ENCODE measurements at places on chromosomes 3 and 15. TPM values are rescaled to one million over a fixed set of nuclear protein-coding genes. Genes with fewer than 3 reads are reported as not detected.

The WWTR1 gene
- 15.0 TPM for total RNA-seq

- DNase-seq, result no peak
These were observed 37.5 kb upstream of the CHST2 start for GRCh38 chr3:143081844-143082778.

- DNase-seq, result no peak
These were observed 219.9 kb downstream of the NFKBIZ start for GRCh38 chr3:102069211-102069662.

The FBN1 gene
- total RNA-seq, result 3.9 TPM

- DNase-seq, result no peak
These were observed 37.2 kb upstream of the ACAD9 start for GRCh38 chr3:128841926-128842920.

DNA sequence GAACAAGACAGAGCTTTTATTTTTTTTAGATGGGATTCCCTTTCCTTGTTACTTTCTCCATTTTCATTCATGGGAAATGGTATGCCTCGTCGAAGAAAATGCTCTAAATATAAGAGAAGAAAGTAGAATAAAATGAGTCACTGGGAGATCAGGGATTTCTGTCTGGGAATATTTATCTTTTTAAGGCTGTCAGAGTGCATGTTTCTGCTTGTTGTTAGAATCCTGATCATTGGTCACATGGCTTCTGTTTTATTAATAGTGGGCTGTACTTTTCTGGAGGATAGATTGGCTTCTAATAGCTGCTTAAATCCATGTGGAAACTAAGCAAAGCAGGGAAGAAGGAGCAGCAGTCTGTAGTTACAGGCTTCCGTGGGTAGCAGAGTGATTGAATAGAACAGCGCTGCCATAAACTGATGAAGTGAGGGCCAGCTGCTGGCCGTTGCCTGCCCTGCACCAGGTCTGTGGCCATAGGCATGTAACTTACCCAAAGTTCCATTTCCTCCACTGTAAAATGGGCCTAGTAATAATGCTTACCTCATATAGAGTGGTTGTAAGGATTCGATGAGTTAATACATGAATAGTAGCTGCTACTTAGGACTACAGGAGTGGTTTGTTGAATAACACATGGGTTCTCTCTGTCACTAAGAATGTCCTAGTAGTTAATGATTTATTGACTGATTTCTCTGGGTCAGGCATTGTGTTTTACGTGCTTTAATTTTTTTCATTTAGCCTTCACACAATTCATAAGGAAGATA, 289.9 kb downstream of the SATB1 start:
- no peak for DNase-seq

- DNase-seq, result no peak
These were observed 843 bp downstream of the CHRNA5 start for GRCh38 chr15:78565951-78566774.

Data from progenitor cell of endocrine pancreas (in vitro differentiated cells).